SJCRH30 (cell line): ENCODE measurements at places on chromosomes 3 and 15. TPM values are rescaled to one million over a fixed set of nuclear protein-coding genes. Genes with fewer than 3 reads are reported as not detected.
A peak's percentile ranks its signal among the peaks of the same experiment; 100 is the strongest.

Gene COL6A5
- not detected in 2 replicates for total RNA-seq

Gene TMIE
- 0.08 and 0.10 TPM in 2 replicates for total RNA-seq

Gene REC114
- not detected in 2 replicates for total RNA-seq

Gene GALNT15
- 0.10 TPM in 1 of 2 replicates, not detected in the other for total RNA-seq

Gene SLC27A2
- not detected in 2 replicates for total RNA-seq

GRCh38 chr3:127888564-127889107 is 26.4 kb upstream of the KBTBD12 start:
- H3K36me3 ChIP-seq: no peaks in the 10 kb centered on the region
- no peaks in the 10 kb centered on the region; the same call in 1 of the 2 replicates for H3K4me1 ChIP-seq
- DNase-seq: no peak

DNA sequence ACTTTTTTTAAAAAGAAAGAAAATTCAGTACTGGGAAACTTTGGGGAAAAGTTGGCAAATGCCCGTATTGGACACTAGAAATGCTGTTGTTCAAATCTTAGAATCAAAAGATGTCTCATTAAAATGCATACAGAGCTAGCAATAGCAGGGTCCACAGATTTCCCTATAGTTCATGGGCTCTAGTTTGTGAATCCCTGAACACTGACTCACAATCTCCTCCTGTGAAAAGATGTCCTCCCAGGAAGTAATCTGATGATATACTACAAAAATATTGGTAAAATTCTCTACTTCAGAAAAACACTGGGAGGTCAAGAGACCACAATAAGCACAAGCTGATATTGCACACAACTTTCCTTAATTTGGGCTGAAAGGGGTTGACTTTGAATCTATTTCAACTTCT is 568.4 kb upstream of the ZNF385D start:
- H3K4me3 ChIP-seq: no peak overlapping the region
- H3K36me3 ChIP-seq: no peaks in the 10 kb centered on the region
- H3K27ac ChIP-seq: no peak overlapping the region
- peaks cover 7% of the 10 kb centered on the region for H3K27me3 ChIP-seq
- no peaks in the 10 kb centered on the region; the same call in 1 of the 2 replicates for H3K4me1 ChIP-seq
- DNase-seq: no peak

- no peaks in the 10 kb centered on the region for H3K27me3 ChIP-seq
- H3K4me1 ChIP-seq: no peaks in the 10 kb centered on the region
- DNase-seq: no peak
- H3K36me3 ChIP-seq: no peaks in the 10 kb centered on the region
These were observed 36.0 kb downstream of the SLC25A26 start for GRCh38 chr3:66256806-66257205.

DNA sequence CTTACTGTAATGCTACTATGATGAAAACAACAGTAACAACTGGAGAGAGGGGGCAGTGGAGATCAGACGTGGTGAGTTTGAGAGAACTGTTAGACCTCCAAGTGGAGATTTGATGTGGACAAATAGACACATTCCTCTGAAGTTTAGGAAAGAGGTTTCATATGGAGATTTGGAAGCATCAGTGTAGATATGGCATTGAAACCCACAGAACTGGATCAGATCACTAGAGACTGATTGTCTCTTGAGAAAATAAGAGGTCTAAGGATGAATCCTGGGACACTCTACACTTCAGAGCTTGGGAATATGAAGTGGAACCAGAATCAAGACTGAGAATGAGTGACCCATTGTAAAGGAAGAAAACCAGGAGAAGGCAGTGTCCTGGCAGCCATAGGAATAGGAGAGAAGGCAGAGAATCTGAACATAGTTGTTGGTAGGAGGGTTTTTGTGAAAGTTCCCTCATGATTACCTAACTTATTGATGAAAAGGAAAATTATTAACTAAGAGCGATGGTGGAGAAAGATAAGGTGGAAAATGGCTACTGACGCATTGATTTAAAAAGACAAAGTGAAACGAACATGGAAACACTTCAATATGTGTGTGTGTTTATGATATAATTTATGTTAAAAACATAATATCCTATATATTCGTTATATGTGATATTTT is 29.7 kb upstream of the PYDC2 start:
- H3K27ac ChIP-seq: no peak overlapping the region
- H3K4me1 ChIP-seq: no peaks in the 10 kb centered on the region
- H3K36me3 ChIP-seq: no peaks in the 10 kb centered on the region
- no peaks in the 10 kb centered on the region for H3K27me3 ChIP-seq

- H3K4me1 ChIP-seq: peaks cover 6% of the 10 kb centered on the region; the same call in 1 of the 2 replicates
- no peak overlapping the region for H3K27ac ChIP-seq
- no peak for DNase-seq
- no peaks in the 10 kb centered on the region for H3K36me3 ChIP-seq
- H3K27me3 ChIP-seq: no peaks in the 10 kb centered on the region
- H3K4me3 ChIP-seq: no peak overlapping the region
These were observed 60.9 kb downstream of the NOX5 start for GRCh38 chr15:69075440-69075839.

DNA sequence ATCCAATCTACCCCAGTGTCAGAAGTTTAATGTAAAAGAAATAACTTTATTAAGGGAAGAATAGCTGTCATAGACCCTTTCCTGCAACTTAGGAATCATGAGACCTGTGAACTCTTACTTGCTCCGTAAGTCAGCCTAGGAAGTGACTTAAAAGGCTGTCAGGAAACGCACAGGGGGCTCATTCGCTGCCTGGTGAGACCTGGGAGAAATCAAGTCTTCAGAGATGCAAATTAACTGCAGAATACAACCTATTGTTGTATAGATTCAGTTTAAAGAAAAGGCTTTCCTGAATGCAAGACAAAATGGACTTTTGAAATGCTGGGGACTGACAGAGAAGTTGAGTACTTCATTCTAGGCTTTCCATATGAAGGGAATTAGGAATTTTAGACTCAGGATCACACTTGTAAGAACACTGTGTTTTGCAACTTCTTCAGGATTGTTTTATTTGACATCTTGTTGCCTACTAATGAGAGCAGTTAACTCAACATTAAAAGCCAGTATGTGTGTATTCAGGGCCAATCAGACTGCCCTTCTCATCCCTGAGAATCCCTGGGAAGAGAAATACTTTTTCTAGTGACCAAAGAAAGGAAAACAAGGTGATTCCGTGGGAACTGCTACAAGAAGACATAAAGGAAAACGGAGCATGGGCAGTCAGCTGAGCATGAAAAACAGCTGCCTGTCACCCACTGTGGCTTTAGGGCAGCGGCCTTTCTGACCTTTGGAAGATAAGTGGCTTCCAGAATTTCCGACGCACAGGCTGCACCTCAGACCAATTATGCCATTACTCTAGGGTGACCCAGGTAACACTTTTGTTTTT is 18.5 kb upstream of the DPPA4 start:
- no peaks in the 10 kb centered on the region for H3K36me3 ChIP-seq
- no peak for DNase-seq
- no peaks in the 10 kb centered on the region for H3K27me3 ChIP-seq
- no peak overlapping the region for H3K4me3 ChIP-seq

DNA sequence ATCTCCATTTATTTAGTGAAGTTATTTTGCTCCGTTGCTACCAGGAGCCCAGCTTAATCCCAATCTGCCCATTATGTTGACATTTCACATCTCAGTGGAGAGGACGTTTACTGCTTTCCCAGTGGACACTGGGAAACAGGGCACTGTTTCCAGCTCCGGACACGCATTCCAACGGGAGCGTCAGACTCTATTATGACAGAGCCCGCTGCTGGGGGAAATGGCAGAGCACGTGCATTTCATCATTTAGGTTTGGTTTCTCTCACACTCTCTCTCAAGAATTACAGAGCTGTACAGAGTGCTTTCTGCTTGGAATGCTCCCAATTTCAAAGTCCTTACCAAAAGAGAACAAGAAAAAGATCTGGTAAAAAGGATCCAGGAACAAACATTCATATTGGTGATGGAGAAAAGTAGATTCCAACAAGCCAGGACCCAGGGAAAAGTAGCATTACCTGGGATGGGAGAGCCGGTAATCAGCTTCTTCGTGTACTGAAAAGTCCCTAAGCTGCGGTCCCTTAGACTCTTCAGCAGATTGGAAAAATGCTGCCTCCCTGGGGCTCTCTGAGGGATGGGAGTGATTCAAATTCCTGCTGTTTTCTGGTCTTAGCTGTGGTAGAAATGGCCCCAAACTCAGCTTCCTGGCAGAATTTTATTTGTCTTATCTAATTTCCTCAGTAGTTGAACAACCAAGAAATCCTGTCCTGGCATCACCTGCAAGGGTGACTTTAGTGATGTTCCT is 136.0 kb upstream of the THBS1 start:
- no peaks in the 10 kb centered on the region for H3K36me3 ChIP-seq
- no peak for DNase-seq
- no peak overlapping the region for H3K4me3 ChIP-seq

GRCh38 chr15:55016225-55016624 is 180.5 kb downstream of the RSL24D1 start:
- 0 out of 2 replicates have a peak, but pooled peaks cover 4% of the 10 kb centered on the region for H3K27me3 ChIP-seq
- DNase-seq: no peak
- no peak overlapping the region for H3K4me3 ChIP-seq
- H3K36me3 ChIP-seq: no peaks in the 10 kb centered on the region
- no peaks in the 10 kb centered on the region for H3K4me1 ChIP-seq

- H3K36me3 ChIP-seq: no peaks in the 10 kb centered on the region
- H3K4me3 ChIP-seq: no peak overlapping the region
- peaks cover 17% of the 10 kb centered on the region; the same call in 1 of the 2 replicates for H3K4me1 ChIP-seq
- no peak overlapping the region for H3K27ac ChIP-seq
These were observed 3.2 kb upstream of the PLXND1 start for GRCh38 chr3:129609591-129610182.

GRCh38 chr15:49015896-49016295 is 30.4 kb downstream of the SECISBP2L start:
- no peak overlapping the region for H3K4me3 ChIP-seq
- H3K27me3 ChIP-seq: no peaks in the 10 kb centered on the region
- H3K4me1 ChIP-seq: no peaks in the 10 kb centered on the region
- no peak overlapping the region for H3K27ac ChIP-seq
- no peak for DNase-seq

GRCh38 chr3:139522421-139522820 is 17.1 kb downstream of the RBP1 start:
- peaks cover 33% of the 10 kb centered on the region for H3K36me3 ChIP-seq
- DNase-seq: no peak
- H3K4me3 ChIP-seq: no peak overlapping the region
- no peaks in the 10 kb centered on the region for H3K27me3 ChIP-seq
- H3K27ac ChIP-seq: no peak overlapping the region

GRCh38 chr3:136366289-136366688 is 116.1 kb downstream of the PCCB start:
- H3K4me1 ChIP-seq: 0 out of 2 replicates have a peak, but pooled peaks cover 15% of the 10 kb centered on the region
- DNase-seq: peak; percentile 57
- no peak overlapping the region for H3K27ac ChIP-seq
- H3K27me3 ChIP-seq: no peaks in the 10 kb centered on the region
- no peak overlapping the region for H3K4me3 ChIP-seq
- 0 out of 2 replicates have a peak, but pooled peaks cover 6% of the 10 kb centered on the region for H3K36me3 ChIP-seq
